SK-N-SH (cell line): ENCODE measurements at places on chromosomes 1 and 21.

- DNase-seq = no peak
Measured at GRCh38 chr1:178055779-178056471, 38.0 kb upstream of the RASAL2 start.

DNA sequence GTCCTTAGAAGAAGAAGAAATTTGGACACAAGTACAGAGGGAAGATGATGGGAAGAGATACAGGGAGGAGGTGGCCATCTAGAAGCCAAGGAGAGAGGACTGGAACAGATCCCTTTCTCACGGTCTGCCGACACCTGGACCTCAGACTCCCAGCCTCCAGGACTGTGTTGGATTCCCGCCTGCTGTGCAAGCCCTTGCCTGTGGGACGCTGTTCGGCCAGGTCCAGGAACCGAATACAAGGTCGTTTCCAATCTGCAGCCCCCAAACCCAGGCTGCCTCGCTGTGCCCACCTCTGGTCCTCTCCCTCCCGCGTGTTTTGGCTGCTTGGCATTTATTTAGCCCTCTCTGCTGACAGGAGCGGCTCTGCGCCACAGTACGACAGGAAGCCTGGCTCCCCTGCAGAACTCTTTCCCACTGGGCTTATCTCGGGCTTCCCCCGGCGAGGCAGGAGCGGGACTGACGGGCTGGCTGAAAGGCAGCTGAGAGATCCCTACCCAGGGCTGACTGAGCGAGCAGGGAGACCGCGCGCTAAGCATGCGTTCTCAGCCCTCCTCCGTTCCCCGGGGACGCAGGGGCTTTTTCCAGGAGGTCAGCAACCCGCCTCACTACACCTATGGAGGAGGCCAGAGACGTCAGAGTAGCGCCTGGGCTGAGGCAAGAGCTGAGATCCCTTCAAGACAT is 238.4 kb downstream of the TNR start:
- no peak for DNase-seq

GRCh38 chr1:235100194-235100772 is 28.4 kb downstream of the TOMM20 start:
- DNase-seq = no peak

DNA sequence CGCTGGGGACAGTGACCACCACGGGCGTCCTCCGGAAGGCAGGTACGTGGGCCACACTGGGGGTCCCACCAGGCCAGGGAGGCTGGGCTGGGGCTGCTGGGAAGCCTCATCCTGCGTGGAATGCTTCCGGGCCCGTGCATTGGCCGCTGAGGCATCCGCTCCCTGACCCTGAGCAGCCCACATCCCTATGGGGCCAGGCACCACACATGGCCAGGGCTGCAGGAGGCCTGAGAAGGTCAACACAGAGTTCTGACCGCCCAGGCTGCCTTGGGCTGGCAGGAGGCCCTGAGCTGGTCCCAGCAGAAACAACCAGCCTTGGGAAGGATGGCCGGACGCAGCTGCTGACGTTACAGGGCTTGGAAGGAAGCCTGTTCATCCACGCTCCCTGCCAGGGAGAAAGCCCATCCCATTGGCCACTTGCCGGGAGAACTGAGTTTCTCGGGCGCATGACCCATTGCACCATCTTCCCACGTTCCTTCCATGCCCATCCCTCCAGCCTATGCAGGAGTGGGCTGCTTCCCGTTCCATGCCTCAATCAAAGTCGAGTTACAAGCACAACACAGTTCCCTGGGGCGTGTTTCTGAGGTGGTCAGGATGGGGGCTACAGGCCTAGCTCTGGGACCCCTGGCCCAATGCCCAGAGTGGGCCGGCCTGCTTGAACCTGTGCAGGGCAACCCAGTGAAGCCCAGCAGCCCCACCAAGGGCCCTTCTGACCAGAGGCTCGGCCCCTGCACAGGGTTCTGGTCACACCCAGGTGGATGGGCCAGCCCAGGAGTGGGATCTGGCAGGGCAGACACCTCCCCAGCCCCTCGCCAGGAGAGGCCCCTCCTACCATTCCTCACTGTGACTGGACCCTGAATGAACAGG is 31.7 kb downstream of the TRIM11 start:
- no peak for DNase-seq

- no peak for DNase-seq
Measured at GRCh38 chr1:16461681-16462080, 21.2 kb downstream of the NECAP2 start.

DNA sequence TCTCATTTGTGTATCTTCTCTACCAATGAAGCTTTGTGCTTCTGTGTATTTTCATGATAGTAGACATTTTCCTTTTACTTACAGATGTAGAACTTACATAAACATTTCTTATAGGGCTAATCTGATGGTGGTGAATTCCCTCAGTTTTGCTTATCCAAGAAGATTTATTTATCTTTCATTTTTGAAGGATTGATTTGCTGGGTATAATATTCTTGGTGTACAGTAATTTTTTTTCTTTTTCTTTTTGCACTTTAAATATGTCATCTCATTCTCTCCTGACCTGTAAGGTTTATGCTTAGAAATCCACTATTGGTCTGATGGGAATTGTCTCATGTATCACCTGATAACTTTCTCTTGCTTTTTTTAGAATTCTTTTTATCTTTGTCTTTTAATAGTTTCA is 127.6 kb upstream of the KCTD3 start:
- DNase-seq = no peak

DNA sequence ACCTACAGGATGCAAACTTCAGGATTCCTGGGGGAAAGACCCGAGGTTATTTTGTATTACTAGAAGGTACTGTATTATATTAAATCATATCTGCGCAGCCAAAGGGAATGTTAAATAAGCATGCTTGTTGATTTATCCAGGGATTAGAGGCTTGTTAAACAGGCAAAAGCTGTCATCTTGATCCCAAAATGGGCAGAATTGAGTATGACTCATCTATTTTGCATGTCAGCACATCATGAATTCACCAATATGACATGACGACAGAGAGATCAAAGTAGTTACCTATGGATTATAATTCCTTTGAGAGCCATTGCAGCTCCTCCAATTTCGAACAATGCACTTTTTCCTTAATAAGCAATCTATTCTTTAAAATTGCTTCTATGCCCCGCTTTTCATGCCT is 66.1 kb downstream of the TBX15 start:
- no peak for DNase-seq
